ENCODE measurements at places on chromosomes 7 and 10.

DNA sequence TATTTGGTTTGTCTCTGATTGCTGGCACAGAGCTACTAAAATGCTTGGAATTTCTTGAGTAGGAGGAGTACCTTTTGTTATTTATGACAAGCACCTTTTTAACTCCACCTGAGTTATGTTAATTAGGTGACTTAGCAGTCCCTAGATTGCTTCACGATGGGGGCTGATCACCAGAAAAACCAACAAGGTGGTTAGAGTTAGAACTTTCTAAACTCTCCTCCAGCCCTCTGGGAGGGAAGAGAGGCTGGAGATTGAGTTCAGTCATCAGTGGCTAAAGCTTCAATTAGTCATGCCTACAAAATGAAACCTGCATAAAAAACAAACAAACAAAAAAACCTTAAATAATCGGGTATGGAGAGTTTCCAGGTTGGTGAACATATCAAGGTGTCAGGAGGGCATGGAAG is 23.6 kb upstream of the ING3 start:
- DNase-seq: no peak

- no peak for DNase-seq
Observed at GRCh38 chr7:1735262-1735661, 65.2 kb downstream of the ELFN1 start.

GRCh38 chr7:409339-410281 is 110.0 kb downstream of the PDGFA start:
- no peak for DNase-seq

- DNase-seq: no peak
Observed at GRCh38 chr10:59887972-59888640, 18.2 kb downstream of the CCDC6 start.

DNA sequence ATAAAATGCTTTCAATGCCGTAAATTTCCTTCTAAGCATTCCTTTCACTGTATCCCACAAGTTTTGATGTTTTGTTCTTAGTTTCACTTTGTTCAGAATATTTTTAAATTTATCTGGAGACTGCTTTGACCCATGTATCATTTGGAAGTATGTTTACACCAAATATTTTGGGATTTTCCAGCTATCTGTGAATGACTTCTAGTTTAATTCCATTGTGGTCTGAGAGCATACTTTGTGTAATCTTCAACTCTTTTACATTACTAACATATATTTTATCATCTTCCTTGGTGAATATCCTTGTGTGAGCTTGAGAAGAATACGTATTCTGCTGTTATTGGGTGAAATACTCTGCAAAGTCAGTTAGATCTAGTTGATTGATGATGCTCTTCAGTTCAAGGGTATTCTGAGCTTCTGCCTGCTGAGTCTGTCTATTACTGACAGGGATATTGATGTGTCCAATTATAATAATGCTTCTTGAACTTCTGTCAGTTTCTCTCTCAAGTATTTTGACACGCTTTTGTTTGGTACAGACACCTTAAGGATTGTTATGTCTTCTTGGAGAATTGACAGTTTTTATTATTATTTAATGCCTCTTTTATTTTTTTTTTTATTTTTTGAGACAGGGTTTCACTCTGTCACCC is 31.6 kb downstream of the MKLN1 start:
- no peak for DNase-seq

GRCh38 chr7:46557781-46558180 is 636.7 kb upstream of the IGFBP3 start:
- DNase-seq: no peak
